Fibroblast of villous mesenchyme (primary cell): ENCODE measurements at places on chromosomes 6 and 20.

- DNase-seq, result no peak
Observed at GRCh38 chr6:106735136-106735633, 105.8 kb downstream of the QRSL1 start.

GRCh38 chr20:4828830-4829513 lies 107.3 kb downstream of the PRND start:
- DNase-seq, result no peak

- DNase-seq, result no peak
Observed at GRCh38 chr6:2166717-2167116, 78.7 kb downstream of the GMDS start.

DNA sequence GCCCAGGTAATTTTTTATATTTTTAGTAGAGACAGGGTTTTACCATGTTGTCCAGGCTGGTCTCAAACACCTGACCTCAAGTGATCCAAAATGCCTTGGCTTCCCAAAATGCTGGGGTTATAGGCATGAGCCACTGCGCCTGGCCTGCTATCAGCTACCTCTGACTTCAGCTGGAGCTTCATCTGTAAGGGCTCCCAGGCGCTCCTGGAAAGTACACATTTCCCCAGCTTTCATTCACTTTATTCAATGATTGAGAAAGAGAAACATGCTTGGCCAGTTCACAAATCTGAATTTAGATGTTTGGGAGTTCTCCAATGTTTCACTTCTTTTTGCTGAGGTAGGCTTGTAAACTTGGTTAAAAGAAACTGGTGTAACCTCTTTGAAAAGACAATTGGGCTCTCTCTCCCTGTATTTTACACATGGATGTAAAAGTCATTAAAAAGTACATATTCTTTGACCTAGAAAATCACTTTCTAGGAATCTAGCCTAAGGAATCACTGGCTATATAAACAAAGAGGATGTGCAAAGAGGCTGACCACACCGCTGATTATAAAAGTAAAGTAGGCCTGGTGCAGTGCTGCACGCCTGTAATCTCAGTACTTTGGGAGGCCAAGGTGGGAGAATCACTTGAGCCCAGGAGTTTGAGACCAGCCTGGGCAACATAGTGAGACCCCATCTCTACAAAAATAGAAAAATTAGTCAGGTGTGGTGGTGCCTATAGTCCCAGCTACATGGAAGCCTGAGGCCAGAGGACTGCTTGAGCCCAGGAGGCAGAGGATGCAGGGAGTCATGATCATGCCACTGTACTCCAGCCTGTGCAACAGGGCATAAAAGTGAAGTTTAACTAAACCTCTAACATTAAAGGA lies 128.9 kb downstream of the BACH2 start:
- peak; percentile 9 for DNase-seq

GRCh38 chr6:33445119-33445603 lies 9.2 kb upstream of the ZBTB9 start:
- no peak for DNase-seq

GRCh38 chr6:16823718-16824352 lies 62.6 kb upstream of the ATXN1 start:
- DNase-seq, result no peak

GRCh38 chr6:39407446-39407993 lies 85.0 kb upstream of the KCNK16 start:
- no peak for DNase-seq

DNA sequence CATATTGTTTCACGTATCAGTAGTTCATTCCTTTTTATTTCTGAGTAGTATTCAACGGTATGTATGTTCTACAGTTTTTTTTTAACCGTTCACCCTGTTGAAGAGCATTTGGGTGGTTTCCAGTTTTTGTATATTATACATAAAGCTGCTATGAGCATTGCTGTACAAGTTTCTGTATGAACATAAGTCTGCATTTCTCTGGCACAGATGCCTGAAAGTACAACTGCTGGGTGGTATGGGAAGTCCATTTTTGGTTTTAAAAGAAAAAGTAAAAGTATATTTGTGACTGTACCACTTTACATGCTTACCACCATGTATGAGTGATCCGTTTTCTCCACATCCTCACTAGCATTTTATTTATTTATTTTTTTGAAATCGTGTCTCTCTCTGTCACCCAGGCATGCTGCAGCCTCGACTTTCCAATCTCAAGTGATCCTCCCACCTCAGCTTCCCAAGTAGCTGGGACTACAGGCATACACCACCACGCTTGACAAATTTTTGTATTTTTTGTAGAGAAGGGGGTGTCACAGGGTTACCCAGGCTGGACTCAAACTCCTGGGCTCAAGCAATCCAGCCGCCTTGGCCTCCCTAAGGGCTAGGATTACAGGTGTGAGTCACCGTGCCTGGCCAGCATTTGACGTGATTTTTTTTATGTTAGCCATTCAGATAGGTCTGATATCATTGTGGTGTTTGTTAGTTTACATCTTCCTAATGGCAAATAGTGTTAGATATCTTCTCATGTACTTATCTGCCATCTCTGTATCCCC lies 11.0 kb upstream of the SIM1 start:
- DNase-seq, result no peak

GRCh38 chr20:8033151-8033841 lies 13.7 kb upstream of the TMX4 start:
- no peak for DNase-seq

DNA sequence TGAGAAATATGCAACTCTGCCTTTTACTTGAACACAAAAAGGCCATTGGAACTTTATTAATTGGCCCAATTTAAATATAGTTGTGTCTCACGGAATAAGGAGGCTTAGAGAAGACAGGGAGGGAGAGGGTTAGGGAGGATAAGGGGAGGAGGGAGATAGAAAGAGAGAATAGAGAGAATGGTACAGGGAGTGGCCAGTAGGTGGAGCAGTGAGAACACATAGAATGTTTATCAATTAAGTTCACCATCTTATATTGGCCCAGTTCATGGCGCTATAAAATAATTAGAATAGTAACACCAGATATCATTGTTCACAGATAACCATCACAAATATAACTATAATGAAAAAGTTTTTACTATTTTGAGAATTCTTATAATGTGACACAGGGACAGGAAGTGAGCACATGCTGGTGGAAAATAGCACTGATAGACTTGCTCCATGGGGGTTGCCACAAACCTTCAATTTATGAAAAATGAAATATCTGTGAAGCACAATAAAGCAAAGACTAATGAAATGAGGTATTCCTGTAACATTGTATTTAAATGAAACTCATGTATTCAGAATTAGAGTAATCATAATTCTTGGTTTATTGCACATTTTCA lies 374.1 kb upstream of the MANEA start:
- DNase-seq, result peak; percentile 5

DNA sequence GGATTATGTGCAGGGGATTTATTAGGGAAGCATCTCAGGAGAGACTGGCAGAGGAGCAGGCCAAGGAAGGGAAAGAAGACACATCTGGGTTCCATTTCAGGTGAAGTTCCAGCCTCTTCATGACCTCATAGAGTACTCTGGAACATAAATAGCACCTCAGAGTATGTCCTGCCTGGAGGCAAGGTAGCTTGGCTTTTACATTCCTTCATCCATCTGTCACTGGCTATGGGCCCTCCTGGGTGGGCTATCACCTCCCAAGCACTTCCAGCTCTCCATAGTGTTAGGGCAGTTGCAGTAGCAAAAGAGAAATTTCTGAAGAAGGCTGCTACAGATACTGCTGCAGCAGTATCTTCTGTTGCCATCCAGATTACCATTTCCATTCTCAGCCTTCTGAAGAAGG lies 116.0 kb downstream of the PLCB1 start:
- no peak for DNase-seq

- DNase-seq, result no peak
Observed at GRCh38 chr6:48255094-48255493, 144.1 kb upstream of the PTCHD4 start.

- peak; percentile 47 for DNase-seq
Observed at GRCh38 chr20:49320460-49320859, 42.6 kb upstream of the ZNFX1 start.

DNA sequence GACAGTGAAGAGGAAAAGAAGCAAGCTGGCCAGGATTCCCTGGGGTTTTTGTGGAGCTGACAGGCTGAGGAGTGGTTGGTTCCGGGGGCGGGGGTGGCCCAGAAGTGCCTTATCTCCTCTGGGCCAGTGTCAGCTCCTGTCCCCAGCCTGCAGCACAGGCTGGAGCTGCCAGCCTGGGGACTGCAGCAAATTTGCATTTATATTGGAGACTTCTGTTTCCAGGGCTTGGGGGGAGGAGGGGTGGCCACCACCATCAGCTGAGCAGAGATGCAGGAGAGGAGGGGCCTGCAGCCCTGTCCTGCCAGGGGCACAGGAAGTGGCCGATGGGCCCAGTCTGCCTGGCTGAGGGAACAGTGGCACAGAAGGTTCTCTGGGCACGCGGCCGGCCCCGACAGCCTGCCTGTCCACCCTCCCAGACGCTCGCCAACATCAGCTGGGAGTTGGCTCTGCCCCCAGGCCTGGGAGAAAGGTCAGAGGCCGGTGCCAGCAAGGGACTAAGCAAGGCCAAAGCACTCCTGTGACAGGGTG lies 24.3 kb upstream of the SCRT2 start:
- no peak for DNase-seq

DNA sequence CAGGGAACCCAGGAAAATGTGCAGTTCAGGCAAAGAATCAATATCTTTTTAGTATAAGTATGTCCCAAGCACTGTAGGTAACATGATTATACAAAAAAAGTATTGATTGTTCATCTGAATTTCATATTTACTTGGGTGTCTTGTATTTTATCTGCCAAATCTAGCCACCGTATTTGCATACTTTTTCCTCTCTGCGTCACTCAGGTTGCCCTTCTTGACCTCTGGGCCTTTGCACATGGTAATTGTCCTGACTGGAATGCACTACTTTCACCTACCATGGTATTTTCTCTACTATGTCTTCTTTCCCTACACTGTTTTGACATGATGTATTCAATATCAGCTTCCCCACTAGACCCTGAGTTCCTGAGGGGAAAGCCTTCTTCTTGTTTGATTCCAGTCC lies 15.2 kb downstream of the GSTA3 start:
- no peak for DNase-seq

GRCh38 chr6:97440590-97441176 lies 157.7 kb upstream of the MMS22L start:
- peak; percentile 7 for DNase-seq

- DNase-seq, result peak; percentile 79
Observed at GRCh38 chr6:132364306-132365074, 36.8 kb downstream of the MOXD1 start.

GRCh38 chr6:149482545-149483333 lies 2.1 kb downstream of the ZC3H12D start:
- DNase-seq, result no peak

GRCh38 chr6:135117413-135117968 lies 62.9 kb upstream of the HBS1L start:
- DNase-seq, result no peak

GRCh38 chr6:11522812-11523605 lies 14.5 kb upstream of the TMEM170B start:
- DNase-seq, result no peak

DNA sequence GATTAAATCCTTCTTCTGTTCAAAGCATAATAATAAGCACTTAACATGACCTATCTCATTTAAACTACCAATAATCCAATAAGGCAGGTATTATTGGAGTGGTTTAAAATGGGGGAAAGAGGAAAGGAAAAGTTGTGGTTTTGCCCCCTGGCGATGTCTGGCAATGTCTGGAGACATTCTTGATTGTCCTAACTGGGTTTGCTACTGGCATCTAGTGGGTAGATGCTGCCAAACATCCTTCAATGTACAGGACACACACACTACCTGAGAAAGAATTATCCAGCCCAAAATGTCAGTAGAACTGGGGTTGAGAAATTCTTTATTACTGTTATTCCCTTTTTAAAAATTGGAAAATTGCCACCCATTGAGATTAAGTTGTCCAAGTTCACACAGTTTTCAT lies 25.2 kb upstream of the SRSF6 start:
- DNase-seq, result no peak

DNA sequence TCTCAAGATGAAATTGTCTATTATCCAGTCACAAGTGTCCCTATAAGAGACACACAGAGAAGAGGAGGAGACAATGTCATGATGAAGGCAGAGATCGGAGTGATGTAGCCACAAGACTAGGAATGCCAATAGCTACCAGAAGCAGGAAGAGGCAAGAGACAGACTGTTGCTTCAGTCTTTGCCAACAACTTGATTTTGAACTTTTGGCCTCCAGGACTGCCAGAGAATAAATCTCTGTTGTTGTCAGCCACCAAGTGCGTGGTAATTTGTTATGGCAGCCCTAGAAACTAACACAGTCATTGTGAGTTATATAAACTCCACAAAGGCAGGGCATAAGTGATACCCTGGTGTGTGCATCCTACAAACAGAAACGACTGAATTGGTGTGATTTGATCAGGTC lies 517.0 kb downstream of the BTBD3 start:
- DNase-seq, result peak; percentile 28

GRCh38 chr20:49572857-49573256 lies 4.9 kb upstream of the PTGIS start:
- no peak for DNase-seq

DNA sequence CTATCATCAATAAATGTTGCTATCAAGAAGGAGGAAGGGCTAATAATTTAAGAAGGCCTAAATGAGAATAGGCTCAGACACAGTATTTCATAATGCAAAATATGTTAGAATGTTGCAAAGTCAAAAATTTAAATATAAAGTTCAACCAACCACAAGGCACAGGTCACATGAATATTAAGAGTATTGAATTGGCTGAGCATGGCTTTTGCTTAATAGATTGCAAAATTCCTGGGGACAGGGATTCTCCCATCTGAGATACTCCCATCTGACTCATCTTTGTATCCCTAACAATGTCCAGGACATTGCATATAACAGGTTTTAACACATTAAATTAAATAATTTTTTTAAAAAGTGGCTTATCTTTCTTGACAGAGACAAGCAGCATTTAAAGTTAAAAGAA lies 32.9 kb upstream of the UTRN start:
- peak; percentile 38 for DNase-seq

GRCh38 chr20:62367633-62368391 lies 700 bp upstream of the LAMA5 start:
- DNase-seq, result no peak

DNA sequence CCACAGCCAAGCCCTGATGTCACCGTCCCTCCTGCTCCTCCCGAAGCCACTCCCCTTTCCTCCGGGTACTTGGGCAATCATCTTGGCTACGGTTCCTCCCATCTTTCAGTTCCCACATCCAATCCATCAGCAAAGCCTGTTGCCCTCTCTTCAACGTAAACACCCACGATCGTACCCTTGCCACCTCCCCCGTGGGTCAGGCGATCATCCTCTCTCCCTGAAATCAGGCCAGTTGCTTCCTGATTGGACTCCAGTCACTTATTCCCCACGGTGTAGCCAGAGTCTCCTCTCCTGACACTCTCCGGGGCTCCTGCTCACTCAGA lies 44.5 kb downstream of the SULF2 start:
- no peak for DNase-seq

DNA sequence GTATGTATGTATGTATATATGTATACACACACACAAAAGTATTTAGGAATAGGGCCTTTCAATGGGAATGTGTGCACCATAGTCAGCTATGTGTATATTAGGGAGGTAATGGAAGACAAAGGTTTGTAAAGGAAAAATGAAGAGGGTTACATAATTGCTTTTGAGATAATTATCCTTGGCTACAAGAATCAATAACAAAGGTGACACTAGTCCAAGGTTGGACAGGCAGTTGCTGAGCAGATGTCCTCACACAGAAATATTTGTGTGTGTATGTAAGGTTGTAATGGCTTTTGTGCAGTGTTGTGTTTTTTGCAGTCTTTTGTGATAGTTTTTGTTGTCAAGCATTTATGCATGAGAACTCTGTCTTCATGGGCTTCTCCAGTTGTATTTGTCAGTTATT lies 157.9 kb upstream of the MARCKS start:
- no peak for DNase-seq

- no peak for DNase-seq
Observed at GRCh38 chr20:59139998-59140397, 23.6 kb upstream of the ZNF831 start.
